Umbilical cord (tissue), 2 donors: ENCODE measurements at places on chromosomes 2 and 18.

DNA sequence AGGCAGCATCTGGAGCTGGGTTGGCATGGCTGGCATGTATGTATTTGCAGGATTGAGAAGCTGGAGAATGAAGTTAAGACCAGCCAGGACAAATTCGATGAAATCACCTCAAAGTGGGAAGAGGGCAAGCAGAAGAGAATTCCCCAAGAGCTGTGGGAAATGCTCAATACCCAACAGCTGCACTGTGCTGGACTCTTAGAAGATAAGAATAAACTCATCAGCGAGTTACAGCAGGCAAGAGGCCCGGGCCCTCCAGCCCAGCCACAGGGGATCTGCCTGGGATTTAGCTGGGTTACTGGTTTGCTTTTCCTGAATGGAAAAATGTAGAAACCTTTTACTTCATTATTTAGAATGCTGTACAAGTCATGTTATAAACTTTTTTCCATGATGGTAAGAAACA is 22.5 kb downstream of the DRC1 start:
- peak; percentile 63 for DNase-seq

GRCh38 chr2:142940606-142941223 is 63.3 kb downstream of the KYNU start:
- no peak for DNase-seq

GRCh38 chr2:100408104-100408503 is 9.4 kb downstream of the CHST10 start:
- DNase-seq = no peak

DNA sequence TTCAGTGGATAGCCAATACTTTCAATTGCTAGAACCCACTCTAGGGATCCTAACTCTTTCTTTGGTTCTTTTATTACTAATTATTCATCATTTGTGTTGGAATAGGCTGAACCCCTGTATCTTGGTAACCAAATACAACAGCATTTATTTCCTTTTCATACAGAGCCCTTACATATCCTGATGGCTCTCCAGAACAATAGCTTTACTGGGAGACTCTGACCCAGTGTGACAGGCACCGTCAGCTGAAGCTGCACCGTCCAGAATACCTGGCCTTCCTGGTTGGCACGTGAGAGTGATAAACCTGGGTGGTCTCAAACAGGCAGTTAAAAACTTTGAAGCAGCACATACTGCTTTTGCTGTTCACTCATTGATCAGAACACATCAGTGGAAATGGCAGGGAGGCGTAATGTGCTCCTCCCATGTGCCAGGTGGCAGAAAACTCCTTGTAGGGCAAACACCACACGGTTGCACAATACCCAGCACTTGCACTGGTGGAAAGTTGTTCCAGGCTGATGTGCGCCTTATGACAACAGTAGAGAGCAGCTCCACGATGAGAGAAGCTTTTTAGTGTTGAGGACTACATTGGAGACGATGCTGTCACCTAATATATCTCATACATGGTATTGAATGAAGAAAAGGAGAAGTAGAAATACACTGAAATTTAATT is 456.2 kb downstream of the PARD3B start:
- DNase-seq = no peak

DNA sequence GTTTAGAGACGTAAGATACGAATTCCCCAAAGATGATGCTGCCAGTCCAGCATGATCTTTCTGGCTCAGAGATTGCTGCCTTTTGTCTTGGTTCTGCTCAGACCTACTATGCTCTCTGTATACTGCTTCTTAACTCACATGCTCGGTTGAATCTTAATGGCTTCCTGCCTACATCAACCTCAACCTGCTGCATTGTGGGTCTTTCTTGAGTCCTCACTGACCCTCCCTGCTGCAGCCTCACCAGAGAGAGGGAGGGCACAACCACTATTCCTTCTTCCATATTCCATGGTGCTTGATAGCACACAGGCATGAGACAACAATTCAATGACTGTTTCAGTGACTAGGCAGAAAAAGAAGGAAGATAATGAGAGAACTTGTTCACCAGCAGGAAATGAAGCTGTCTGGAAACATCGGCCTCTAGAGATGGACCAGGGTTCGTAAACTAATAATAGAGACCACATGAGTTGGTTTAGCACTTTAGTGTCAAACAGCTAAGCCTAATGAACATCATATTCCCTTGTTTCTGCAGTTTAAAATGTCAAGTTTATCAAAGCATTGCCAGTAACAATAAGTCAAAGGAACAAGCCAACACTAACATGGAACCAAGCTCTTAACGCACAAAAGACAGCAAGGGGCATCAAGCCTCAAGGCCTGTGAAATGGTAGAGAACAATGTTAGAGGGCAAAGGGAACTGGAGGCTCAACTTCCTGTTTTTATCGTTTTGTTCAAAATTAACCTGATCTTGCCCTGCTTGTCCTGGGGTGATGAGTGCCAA is 333.9 kb downstream of the PDE11A start:
- DNase-seq = no peak

- peak; percentile 29 for DNase-seq
These were observed 36.0 kb downstream of the PHLPP1 start for GRCh38 chr18:62751341-62751821.

GRCh38 chr18:71597219-71597618 is 946.9 kb downstream of the CBLN2 start:
- no peak for DNase-seq

GRCh38 chr18:31098878-31099277 is 3.3 kb downstream of the DSC2 start:
- no peak for DNase-seq

- DNase-seq = no peak
These were observed 126.7 kb downstream of the BCL2 start for GRCh38 chr18:63192885-63193349.

DNA sequence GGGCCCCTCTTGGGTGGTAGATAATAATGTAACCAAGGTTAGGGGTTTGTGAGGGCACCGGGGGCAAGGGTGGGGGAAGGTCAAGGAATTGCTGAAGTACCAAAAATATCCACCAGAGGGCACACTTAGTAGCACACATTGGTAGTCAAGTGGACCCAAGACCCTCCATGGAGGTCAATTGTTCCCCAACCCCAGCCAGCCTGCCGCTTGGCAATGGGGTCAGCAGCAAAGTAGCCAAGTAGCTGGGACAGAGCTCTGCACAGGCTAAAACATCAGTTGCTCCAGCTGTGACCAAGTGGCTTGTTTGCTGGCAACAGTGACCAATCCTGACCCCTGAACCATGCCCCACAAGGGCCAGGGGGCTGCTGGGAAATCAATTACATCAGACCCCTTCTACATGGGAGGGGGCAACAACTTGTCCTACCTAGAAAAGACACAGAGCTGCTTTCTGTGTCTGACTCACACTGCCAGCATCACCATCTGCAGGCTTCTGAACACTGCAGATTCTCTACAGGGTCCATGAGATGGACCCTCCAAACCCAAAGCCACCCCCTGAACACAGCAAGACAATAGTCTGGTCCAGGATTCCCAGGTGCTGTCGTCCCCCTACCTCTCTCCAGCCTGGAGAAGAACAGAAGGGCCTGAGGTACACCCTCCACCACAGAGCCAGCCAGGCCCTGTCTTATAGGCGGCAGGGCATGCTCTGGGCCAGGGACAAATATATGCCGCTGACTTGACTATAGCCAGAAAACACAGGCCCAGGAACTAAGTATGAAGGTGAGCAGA is 76.0 kb downstream of the EMX1 start:
- DNase-seq = peak; percentile 24

- DNase-seq = peak; percentile 42
These were observed at the start of gene PLEK for GRCh38 chr2:68365087-68365486. TSS of gene PLEK (plus strand) at chr2:68365282. CDS start at chr2:68365352, 70 bp downstream.

- DNase-seq = no peak
These were observed 23.5 kb downstream of the CD302 start for GRCh38 chr2:159774370-159774990.
